GM23338 (cell line): ENCODE measurements at places on chromosomes 1 and 21.

DNA sequence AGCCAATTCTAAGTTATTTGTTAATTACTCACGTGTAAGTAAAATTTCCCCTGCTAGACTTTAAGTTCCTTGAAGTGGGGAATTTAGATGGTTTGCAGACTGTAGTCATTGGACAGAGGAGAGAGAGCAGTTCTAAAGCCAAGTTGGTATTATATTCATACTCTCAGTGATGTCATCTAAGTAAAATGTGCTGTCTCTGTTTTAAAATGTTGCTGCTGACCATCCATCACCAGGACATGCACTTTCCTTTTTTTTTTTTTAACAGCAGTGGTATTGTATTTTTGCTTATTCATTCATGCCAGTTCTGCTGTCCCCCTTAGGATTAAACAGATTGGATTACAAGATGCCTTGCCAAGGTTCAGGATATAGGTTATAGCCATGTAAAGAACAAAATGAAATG, 2.3 kb downstream of the TTLL7 start:
- DNase-seq, result no peak

- DNase-seq, result no peak
Measured at GRCh38 chr1:43427524-43427923, 26.2 kb downstream of the HYI start.

GRCh38 chr1:240705579-240705978, 93.6 kb upstream of the GREM2 start:
- DNase-seq, result no peak

DNA sequence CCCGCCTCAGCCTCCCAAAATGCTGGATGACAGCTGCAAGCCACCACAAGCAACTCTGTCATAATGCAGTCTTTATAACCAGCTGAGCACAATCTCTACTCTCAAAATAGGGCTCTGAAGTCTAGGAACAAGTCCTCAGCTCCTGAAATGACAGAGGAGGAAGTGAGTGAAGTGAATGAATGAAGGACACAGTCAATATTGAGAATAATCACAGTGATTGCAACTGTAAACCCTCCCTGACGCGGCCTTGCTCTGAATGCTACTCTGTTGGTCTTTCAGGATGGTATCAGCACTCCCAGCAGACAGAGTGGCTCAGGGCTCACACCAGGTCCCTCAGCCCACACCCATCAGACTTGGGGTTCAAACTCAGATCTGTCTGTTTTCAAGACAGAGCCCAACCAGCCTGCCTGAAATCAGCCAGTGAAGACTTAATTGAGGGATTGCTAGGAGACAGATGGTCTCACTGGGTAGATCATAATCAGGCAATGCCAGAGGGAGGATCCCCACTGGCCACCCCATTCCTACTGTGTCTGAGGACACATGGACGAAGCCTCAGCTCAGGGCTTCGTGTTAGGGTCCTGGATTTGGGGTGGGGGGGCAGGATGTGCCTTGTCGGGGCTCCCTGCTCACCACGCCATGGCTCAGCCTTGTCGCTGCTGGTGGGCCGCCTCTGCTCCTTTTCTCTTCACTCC, 20.9 kb downstream of the RNF187 start:
- no peak for DNase-seq

- no peak for DNase-seq
Measured at GRCh38 chr1:94100785-94101612, 19.9 kb downstream of the ABCA4 start.

GRCh38 chr1:77548285-77548684, 134.2 kb downstream of the ZZZ3 start:
- DNase-seq, result no peak

DNA sequence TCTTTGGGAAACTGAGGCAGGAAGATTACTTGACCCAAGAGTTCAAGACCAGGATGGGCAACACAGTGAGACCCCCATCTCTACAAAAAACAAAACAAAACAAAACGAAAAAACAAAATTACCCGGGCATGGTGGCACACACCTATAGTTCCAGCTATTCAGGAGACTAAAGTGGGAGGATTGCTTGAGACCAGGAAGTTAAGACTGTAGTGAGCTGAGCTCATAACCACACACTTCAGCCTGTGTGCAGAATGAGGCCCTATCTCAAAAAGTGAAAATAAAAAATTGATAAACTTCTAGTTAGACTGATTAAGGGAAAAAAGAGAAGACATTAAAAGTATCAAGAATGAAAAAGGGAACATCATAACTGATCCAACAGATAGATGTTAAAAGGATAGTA, 154.0 kb downstream of the RHOU start:
- DNase-seq, result no peak

GRCh38 chr21:16590186-16590585, 860.4 kb downstream of the USP25 start:
- DNase-seq, result no peak

DNA sequence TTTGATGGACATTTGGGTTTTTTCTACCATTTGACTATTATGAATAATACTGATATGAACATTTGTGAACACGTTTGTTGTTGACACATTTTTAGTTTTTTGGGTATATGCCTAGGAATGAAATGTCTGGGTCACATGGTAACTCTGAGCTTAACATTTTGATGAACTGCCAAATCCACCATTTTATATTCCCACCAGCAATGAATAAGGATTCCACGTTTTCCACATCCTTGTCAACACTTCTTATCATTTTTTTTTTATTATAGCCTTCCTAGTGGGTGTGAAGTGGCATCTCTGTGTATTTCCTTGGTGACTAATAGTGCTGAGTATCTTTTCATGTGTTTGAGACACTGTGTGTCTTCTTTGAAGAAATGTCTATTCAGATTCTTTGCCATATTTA, 67.6 kb downstream of the RASAL2 start:
- DNase-seq, result no peak

DNA sequence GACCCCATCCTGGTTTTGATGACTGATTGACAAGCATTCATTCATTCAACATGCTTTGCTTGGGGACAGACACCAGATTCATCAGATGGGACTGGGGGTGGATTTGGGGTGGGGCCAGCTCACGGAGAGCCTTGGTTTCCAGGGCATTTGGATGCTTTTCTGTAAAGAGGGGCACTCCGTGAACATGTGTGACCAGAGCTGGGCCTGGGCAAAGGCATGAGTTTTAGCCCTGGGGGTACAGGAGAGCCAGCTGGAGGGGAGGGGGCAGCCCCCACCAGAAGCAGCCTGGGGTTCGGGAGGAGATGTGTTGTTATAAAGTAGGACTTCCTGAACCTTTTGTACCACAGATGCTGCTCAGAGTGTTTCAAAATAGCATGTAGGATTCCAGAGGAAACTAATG, 99.7 kb downstream of the RIPK4 start:
- no peak for DNase-seq

DNA sequence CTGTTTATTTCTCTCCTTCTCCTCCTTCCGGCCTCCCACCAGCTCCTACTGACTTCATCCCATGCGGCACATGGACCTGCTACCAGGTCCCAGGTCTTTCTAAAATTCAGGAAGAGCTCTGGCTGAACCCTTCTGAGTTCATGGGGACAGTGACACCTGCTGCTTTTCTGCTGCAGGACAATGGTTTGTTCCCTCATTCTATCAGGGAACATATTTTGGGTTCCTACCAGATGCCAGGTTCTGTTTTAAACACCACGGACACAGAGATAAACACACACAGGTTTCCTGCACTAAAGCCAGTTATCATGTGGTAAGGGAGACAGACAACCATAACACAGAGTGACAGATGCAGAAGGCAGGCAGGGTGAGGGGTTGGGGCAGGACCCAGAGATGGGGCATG, 114.0 kb upstream of the RAB4A start:
- peak; percentile 50 for DNase-seq

DNA sequence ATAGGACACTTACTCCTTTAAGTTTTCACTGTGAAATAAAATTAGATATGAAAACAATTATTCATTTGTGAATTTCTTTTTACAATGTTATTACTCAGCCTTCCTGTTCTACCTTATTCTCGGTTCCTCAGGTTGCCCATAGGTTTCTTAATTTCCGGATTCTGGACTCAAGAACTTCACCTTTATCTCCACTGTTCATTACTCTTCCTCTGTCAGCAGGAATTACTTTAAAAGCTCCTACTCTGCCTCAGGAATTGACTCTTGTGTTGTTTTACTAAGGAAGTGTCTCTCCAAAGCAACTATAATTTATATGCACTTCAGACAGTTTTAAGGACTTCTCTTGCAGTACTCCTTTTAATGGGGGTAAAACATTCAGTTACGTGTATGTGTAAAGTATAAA, 123.8 kb downstream of the OSBPL9 start:
- DNase-seq, result no peak

- DNase-seq, result no peak
Measured at GRCh38 chr1:30764939-30765555, 7.5 kb upstream of the LAPTM5 start.

DNA sequence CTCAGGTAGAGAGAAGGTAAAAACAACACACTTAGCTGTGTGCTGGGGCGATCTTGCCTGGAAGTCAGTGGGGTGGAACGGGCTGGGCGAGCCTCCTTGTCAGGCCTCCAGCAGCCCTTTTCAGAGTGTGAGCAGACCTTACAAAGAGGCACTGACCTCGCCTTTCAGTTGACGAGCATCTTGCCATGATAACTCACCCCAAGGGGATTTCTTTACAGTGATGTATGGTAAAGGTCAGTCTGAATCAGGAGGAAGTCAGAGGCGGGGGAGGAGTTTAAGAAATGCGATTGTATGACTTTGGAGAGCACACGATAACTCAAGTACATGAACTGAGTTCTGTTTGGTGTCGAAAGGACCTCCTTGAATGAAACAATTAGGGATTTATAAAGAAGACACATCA, 326.5 kb upstream of the PROX1 start:
- DNase-seq, result no peak

DNA sequence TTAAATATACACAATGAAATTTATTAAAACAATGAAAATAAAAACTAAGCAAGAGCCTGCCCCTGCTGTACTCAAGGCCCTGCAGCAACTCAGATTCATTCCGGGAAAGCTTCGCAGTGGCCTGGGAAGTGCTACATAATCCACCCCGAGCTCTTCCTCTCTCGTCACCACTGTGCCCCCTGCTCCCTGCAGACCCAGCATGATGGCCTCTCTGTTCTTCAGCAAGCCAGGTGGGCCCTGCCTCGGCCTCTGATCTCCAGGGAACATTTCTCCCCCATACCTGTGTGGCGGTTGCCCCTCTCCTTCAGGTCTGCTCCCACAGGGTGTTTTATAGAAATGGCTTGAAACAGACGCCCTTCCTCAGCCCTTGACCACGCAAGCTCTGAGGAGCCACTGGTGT, 10.6 kb downstream of the RNF187 start:
- no peak for DNase-seq

GRCh38 chr1:21647431-21648351, 21.5 kb downstream of the RAP1GAP start:
- peak; percentile 96 for DNase-seq

GRCh38 chr1:198662821-198663220, 24.0 kb downstream of the PTPRC start:
- DNase-seq, result no peak

- peak; percentile 17 for DNase-seq
Measured at GRCh38 chr1:170881268-170882265, 53.8 kb upstream of the MROH9 start.

DNA sequence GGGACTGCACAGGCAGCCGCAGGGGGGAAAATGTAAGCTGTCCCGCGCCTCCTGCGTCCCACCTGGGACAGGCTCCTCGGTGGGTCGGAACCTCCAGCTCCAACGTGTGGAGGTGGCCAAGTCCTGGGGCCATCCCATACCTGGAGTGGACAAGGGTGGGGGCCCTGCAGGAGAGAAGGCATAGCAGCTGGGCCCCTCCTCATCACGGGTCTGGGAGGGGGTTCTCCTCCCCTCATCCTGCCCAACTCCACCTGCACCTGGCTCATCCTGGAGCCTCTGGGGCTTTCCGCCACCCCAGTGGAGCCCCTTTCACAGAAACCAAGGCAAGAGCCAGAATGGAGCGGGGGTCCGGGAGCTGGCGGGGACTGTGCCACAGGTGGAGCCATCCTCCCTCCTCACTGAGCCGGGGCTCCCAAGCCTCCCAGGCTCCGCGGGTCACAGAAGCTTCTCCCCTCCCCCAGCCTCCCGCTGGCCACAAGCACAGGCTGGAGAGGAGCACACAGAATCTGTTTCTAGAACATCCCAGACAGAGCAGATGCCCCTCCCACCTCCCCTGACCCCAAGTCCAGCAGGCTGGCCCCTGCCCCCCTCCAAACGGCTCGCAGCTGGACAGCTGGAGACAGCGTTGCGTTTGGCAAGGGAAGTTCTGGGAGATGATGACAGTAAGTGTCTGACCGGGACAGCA, 65.8 kb downstream of the MEGF6 start:
- no peak for DNase-seq

DNA sequence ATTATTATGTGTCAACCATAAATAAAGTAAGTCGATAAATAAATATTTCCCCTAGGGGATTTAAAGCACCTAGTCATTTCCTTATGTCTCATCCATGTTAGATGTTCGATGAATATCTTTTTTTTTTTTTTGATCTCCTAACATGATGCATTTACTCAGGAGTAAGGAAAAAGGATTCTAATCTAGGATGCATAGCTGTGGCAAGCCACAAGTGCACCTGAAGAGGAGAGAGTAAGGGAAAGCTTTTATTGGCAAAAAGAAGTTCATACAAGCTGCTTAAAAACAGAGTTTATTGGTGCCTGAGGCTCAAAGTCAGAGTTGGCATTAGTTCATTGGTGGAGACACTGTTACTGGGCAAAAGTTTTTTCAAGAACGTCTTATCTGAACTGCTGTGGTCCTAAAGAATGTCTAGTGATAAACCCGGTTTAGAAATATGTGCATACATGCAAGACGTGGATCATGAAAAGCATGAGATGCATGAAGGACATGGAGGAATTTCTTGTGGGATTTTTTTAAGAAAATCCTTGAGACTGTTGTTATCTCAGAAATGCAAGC, 51.7 kb downstream of the SWT1 start:
- no peak for DNase-seq

GRCh38 chr1:53316424-53316765, 11.5 kb downstream of the LRP8 start:
- DNase-seq, result no peak

DNA sequence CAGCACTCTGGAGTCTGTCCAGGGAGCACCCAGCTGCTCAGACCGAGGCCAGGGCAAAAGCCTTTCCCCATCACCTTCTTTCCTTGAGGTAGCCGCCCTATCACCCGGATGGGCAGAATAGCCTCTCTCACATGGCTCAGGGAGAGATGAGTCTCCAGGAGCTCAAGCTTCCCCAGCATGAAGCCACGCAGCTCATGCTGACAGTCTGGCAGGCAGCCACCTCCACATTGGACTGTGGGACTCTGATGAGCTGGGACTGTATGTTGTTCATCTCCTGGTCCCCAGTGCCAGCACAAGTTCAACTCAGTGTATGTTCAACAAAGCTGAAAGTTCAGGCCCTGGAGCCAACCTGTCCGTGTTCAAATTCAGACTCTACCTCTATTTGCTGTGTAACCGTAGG, 75.2 kb upstream of the ZC3H12A start:
- DNase-seq, result no peak

- DNase-seq, result no peak
Measured at GRCh38 chr1:232876506-232877364, 71.5 kb downstream of the MAP10 start.
